Fibroblast of the aortic adventitia (primary cell): ENCODE measurements at places on chromosomes 7 and 10. TPM values are rescaled to one million over a fixed set of nuclear protein-coding genes. Genes with fewer than 3 reads are reported as not detected.

Gene LIPM
- 0.82 TPM in 1 of 2 replicates, not detected in the other for total RNA-seq

Gene GALNT17
- total RNA-seq = 0.18 TPM in 1 of 2 replicates, not detected in the other

DNA sequence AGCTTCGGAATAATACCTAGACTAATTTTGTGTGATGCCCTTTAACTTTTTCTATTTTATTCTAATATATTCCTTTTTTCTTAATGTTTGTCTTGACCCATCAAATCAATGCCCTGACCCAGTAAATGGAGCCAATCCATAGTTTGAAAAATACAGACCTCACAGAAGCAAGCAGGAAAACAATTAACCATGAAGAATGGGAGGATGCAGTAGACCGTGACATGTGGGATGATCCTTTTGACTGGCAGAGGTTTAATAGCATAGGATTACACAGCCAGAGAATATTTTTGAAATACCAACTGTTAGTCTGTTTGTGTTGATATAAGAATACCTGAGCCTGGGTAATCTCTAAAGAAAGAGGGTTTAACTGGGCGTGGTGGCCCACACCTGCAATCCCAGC is 142.6 kb upstream of the NEBL start:
- DNase-seq = no peak

- no peak for DNase-seq
Measured at GRCh38 chr10:125152450-125153368, 7.7 kb downstream of the CTBP2 start.

Gene MGMT
- total RNA-seq = 21.8 and 44.9 TPM in 2 replicates

DNA sequence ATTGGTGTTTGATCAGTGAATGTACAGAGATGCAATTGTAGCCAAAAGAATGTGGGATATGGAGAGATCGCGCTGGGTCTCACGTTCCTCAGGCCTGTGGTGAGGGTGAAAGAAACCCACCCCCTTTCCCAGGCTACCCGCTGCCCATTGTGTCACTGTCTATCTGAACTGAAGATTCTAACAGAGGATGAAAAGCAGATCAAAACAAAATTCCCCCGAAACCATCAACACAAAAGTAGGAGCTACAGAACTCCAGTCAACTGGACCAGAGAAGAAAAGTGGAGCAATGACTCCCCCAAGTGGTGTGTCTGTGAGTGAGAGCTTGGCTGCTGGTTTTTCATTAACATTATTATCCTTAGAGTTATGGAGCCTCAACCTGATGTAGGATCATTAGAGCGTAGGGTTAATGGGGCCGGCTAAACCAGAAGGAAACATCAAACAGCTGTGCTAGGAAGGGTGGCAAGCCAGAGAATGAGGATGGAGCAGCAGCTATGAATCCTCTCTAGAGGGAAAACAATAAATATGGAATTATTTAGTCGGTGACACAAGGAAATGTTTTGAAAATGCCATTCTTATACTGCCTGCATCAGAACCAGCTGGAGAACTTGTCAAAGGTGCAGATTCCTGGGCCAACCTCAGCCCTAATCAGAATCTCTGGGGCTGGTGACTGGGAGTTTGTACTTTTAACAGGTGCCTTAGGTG is 38.3 kb downstream of the AKR1B1 start:
- DNase-seq = peak; percentile 86

DNA sequence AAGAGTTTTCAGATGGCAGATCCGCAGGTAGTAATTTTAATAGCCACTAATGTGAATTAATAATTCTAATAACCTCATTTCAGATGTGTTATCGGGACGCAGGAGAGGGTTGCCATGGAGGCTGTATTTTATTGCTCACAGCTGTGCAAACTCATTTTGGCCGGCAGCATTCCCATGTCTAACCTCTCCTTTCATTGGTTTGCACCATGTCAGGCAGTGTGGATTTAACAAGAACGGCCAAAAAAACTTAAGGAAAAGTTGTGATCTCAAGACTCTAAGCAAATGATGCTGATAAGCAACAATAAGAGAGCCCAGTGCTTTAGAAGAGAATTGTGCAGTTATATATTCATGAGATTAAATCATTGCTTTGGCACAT is 88.7 kb upstream of the NRP1 start:
- DNase-seq = peak; percentile 76

- no peak for DNase-seq
Measured at GRCh38 chr10:68957284-68957615, 1.3 kb downstream of the DDX21 start.

DNA sequence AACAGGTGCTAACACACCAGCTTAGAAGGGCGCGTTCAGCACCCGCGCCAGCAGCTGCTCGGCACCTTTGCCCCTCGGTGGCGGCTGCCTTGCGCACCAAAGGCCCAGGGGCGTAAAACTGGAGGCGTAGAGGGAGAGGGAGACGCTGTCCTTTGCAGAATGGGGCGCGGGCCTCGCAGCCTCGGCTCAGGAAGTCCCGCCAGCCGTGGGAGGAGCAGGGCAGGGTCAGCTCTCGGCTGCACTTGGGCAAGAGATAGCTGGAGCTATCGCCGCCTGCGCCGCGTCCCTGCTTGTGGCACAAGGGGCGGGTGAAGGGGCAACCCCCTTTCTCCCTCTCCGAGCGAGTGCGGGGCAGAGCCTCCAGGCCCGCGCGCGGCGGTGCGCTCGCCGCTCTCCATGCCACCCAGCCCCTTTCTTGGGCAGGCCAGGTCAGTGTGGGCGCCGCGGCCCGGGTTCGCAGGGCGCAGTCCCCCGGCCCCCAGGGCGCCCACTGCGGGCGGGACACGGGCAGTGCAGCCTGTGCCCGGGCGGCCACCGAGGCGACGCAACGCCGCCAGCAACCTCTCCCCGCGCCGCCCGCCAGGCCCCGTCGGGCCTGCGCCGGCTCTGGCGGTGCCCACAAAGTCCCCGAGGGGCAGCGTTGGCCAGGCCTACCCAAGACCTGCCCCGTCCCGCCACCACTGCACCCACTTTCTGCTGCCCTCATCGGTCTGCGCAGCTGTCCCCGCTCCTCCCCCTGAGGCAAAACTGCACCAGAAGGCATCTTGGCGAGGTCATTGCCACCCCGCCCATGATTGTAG is 4.1 kb downstream of the NEUROD6 start:
- no peak for DNase-seq

Gene GIMAP1
- not detected in 2 replicates for total RNA-seq

Gene DYNC1I1
- total RNA-seq = 0.54 and 9.9 TPM in 2 replicates

Gene PTF1A
- not detected in 2 replicates for total RNA-seq

DNA sequence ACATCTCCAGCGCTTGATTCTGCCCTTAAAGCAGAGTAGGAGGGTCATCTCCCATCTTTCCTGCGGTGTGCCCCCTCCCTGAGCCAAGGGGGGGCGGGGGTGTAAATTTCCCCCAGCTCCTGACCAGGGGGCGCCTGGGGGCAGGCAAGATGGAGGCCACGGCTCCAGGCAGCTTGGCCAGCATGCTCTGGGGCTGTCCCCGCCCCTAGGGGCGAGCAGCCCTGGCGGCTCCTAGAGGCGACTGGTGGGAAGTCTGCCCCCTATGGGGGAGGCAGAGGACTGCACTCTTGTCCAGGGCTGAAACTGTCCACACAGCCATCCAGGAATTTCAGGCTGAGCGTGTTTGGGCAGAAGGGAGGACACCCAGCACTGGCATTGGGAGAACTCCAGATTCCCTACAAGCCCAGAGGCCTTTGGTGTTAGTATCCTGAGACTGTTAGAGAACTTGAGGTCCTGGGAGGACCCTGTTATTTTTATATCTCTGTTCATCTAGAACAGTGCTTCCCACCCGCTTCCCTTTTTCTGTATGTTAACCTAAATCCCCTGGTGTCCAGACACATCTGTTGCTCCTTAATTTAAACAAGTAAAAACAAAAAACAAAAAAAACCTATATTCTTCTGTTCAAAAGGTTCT is 4.6 kb downstream of the STRA8 start:
- no peak for DNase-seq

DNA sequence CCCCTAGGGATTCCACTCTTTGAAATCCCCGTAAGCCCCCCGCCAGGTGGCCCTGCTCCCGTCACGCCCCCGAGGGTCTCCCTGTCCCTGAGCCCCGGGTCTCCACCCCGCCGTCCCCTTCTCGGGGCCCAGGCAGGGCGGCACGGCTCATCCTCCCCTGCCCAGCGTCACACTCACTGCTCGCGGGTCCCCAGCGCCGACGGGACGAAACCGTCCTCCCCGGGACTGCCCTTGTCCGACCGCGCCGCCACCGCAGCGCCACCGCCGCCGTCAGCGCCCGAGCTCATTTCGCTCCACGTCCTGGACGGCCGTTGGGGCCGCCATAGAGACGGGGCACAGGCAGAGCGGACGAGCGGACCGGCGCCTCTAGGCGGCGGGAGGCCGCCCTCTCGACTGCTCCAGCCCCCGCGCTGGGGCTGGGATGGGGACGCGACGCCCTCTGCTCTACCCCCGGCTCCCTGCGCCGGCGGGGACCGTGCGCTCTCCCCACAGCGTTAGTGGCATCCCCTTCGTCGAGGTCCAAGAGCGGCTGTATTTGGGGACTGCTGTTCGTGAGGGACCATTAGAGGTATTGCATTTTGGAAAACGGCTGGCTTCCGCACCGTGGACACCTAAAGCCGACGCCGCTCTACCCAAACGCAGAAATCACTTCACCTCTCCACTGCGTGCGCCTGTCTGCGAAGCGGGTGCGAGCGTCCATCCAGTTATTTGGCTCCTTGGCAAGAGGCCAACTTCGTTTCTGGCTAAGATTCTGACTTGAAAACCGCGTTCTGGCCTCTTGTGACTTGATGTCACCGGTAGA is at the start of gene EEF1AKMT2:
Gene EEF1AKMT2 (minus strand): TSS at position 341 of the 802 bp plus-strand sequence. CDS start 54 bp downstream, at position 287.
- DNase-seq = peak; percentile 83

GRCh38 chr7:106597014-106597413 is 63.9 kb downstream of the CCDC71L start:
- no peak for DNase-seq
